Lung microvascular endothelial cell (primary cell): ENCODE measurements at places on chromosomes 3 and 15.

GRCh38 chr15:34338347-34338746 lies 766 bp upstream of the SLC12A6 start:
- DNase-seq = no peak

DNA sequence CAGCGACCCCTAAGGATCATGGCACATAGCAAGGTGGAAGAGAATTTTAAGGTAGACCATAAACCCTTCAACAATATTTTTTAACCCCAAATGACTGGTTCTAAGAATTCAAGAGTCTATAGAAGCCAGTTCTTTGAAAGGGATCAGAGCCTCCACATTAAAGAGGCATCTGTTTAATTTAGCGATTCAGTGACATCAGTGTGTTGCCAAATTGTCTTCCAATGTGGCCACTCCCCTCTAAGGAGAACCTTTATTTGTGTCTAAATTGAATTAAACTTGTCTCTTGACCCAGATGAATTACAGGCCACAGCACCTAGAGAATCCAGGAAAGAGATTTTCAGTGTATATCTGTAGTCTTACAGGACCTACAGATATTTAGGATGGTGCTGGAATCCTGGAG lies 6.6 kb upstream of the SH3BP5 start:
- DNase-seq = no peak

GRCh38 chr3:118760585-118761290 lies 273.9 kb downstream of the IGSF11 start:
- DNase-seq = no peak

- DNase-seq = peak; percentile 28
These were observed at the start of gene GADL1 for GRCh38 chr3:30894521-30895251. GADL1 (minus strand) TSS chr3:30894661; CDS start chr3:30894614, 47 bp downstream.

- no peak for DNase-seq
These were observed 55.0 kb downstream of the GLCE start for GRCh38 chr15:69215314-69216035.

DNA sequence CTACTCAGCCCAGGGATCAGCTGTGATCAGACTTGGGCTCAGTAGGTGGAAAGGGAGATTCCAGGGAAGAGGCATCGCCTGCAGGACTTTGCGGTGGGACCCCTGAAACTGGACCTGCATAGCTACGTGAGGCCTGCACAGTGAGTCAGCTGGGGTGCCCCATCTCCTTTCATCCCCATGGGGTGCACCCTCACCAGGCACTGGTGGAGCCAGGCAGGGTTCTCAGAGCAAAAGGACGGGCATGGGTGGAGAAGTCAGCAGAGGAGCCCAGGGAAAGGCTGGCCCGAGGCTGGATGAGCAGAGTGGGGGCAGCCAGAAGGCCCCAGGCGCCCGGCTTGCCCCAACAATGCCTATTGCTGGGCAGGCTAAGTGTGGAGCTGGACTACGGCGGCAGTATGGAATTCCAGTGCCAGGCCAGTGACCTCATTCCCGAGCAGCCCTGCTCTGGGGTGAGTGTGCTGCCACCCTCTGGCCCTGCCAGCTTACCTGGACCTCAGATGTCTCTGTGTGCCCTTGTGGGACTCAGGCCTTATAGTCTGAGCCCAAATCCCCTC lies 19.7 kb downstream of the ACAA1 start:
- no peak for DNase-seq

- DNase-seq = peak; percentile 85
These were observed 27.7 kb downstream of the CRTC3 start for GRCh38 chr15:90557186-90558084.

GRCh38 chr3:40841570-40842109 lies 316.9 kb downstream of the ZNF621 start:
- no peak for DNase-seq

DNA sequence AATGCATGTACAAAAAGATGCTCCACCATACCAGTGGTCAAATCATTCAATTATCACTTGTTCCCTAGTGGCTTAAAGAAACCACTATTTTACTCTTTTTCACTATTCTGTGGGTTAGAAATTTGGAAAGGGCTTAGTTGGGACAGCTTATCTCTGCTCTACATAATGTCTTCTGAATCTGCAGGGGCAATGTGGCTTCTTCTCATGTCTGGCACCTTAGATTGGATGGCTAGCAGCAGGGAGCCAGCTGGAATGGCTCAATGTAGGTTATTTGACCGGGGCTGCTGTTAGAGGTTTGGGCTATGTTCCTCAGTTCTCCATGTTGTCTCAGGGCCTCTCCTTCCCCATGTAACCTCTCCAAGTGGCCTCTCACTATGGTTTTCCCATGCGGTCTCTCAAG lies 57.5 kb upstream of the EPHB1 start:
- no peak for DNase-seq

DNA sequence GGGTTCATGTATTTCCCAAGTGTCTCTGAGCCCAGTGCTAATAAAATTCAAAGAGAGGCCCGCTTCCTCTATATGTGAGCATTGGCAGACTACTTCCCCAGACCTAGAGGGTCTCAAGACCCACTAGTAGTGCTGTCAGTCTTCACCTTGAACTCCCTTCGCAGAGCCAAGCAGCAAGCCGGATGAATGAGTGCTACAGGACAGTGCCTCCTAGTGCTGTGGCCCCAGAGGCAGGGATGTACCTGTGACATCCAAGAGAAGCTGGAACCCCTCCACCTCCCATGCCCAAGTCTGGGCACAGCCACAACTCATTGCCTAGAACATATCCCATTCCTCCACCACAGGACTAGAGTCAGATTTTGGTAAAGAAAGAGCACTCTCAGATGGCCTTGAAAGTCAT lies 37.2 kb upstream of the MASP1 start:
- no peak for DNase-seq

- DNase-seq = no peak
These were observed 18.1 kb upstream of the SLC27A2 start for GRCh38 chr15:50163719-50164410.

DNA sequence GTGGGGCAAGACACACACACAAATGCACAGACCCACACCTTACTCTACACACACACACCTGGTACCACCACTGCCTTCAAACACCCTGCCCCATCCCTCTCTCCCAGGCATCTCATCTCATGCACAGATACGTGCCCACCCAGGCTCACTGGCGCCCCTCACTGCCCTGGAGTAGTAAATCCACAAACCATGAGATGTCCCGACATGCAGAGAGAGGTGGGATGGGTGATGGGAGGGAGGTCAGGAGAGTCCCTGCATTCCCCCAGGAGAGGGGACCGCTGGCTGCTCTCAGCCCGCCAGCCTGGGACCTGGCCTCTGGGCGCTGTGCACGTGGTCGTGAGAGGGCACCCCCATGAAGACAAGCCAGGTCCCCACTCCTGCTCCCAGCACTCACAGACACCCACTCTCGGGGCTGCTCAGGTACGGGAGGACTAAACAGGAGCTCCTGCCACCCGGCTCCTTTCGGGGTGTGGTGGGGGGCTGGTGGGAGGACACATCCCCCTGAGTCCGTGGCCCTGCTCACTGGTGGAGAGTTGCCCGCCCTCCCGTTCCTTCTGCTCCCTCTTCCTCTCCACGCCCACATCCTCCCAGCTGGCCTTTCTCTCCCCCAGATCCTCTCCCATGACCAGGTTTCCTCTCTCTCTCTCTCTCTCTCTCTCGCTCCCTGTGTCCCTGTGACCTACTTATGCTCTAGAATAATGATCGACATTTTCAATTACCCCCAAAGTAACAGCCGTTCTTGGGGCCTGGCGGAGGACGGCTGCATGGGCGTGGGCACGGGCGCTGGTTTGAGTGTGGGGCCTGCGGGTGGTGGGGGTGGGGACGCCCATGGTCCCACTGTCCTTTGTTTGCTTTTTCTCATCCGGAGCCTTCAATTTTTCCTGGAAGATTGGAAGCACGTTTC lies 18.9 kb upstream of the CSPG4 start:
- DNase-seq = peak; percentile 48

DNA sequence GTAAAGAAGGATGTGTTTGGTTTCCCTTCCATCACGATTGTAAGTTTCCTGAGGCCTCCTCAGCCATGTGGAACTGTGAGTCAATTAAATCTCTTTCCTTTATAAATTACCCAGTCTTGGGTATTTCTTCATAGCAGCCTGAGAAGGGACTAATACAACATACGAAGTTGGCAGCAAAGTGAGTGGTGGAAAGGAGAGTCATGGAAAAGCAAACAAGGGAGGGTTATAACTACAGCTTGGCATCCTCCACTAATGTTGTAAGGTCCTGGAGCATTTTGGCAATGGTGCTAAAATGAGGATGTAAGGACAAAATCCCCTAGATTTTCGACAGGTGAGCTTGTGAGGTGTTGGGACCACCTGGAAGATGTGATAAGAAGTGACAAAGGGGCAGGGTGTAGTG lies 5.8 kb upstream of the TMEM41A start:
- DNase-seq = no peak

- no peak for DNase-seq
These were observed 440.1 kb downstream of the ZNF385D start for GRCh38 chr3:21310891-21311290.
